ENCODE measurements at places on chromosomes 6 and 20. TPM values are rescaled to one million over a fixed set of nuclear protein-coding genes. Genes with fewer than 3 reads are reported as not detected.

- peaks cover 8% of the 10 kb centered on the region for H3K27me3 ChIP-seq
- DNase-seq, result no peak
- no peak overlapping the region for H3K27ac ChIP-seq
- no peaks in the 10 kb centered on the region for H3K36me3 ChIP-seq
- peaks cover 13% of the 10 kb centered on the region for H3K4me1 ChIP-seq
Observed at GRCh38 chr6:132405143-132405915, 4.1 kb upstream of the MOXD1 start.

DNA sequence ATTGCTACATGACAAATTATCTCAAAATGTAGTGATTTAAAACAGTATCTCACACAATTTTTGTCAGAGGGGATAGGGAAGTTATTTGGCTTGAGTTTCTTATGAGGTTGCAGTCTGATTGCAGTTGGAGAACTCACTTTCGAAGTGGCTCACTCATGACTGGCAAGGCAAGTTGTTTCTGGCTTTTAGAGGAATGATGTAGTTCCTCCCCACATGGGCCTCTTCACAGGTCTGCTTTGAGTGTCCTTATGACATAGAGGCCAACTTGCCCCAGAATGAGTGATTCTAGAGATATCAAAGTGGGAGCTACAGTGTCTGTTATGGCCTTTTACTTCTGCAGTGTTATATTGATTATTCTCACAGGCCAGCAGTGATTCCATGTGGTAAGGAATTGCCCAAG lies 6.1 kb downstream of the DOP1A start:
- H3K27me3 ChIP-seq, result no peaks in the 10 kb centered on the region
- DNase-seq, result no peak
- no peak overlapping the region for H3K4me3 ChIP-seq
- no peaks in the 10 kb centered on the region for H3K4me1 ChIP-seq
- no peak overlapping the region for H3K27ac ChIP-seq
- H3K36me3 ChIP-seq, result peaks cover 2% of the 10 kb centered on the region

- H3K27me3 ChIP-seq, result no peaks in the 10 kb centered on the region
- DNase-seq, result no peak
- H3K27ac ChIP-seq, result no peak overlapping the region
- no peak overlapping the region for H3K4me3 ChIP-seq
Observed at GRCh38 chr6:137017081-137017480, 27.7 kb downstream of the IL20RA start.

DNA sequence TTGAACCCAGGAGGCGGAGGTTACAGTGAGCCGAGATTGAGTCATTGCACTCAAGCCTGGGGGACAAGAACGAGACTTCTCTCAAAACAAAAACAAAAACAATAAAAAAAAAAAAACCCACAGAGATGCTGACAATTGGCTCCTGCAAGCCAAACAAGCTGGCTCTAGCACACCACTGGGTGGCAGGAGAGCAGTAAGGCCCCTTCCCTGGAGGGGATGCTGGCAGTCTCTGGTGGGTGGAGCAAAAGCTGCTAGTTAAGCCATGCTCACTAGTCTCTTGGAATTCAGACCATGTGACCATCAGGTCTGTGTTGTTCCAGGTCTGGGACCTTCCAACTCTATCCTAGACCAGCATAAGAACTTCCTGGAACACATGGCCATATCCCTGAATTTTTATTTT lies 18.9 kb upstream of the DSN1 start:
- H3K4me3 ChIP-seq, result no peak overlapping the region
- H3K36me3 ChIP-seq, result peaks cover 8% of the 10 kb centered on the region
- no peak for DNase-seq
- H3K27me3 ChIP-seq, result no peaks in the 10 kb centered on the region
- no peaks in the 10 kb centered on the region for H3K4me1 ChIP-seq

DNA sequence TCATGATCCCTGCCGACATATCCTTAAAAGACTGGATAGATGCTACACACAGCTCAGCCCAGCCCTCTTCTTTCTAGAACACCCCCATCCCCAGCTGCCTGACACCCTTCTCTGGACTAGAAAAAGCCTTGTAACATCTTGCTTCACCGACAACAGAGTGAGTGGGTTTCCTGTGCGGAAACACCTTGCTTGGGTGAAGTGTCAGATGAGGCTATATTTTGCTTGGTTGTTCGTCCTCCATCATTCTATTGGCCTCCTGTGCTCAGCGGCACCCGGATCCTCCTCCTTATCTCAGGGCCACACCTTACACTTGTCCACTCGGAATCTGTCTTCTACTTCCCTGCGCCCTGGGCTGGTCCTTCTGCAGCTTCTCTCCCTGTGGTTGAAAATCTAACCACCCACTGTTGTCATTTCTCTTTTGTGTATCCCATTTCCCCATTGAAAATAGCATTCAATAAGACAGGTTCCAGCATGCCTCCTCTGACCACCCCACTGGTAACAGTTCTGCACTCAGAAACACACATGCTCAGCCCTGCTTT lies 101.3 kb upstream of the MLN start:
- no peaks in the 10 kb centered on the region for H3K27me3 ChIP-seq
- no peak overlapping the region for H3K4me3 ChIP-seq
- H3K4me1 ChIP-seq, result peaks cover 57% of the 10 kb centered on the region
- DNase-seq, result no peak
- H3K27ac ChIP-seq, result no peak overlapping the region
- H3K36me3 ChIP-seq, result no peaks in the 10 kb centered on the region

DNA sequence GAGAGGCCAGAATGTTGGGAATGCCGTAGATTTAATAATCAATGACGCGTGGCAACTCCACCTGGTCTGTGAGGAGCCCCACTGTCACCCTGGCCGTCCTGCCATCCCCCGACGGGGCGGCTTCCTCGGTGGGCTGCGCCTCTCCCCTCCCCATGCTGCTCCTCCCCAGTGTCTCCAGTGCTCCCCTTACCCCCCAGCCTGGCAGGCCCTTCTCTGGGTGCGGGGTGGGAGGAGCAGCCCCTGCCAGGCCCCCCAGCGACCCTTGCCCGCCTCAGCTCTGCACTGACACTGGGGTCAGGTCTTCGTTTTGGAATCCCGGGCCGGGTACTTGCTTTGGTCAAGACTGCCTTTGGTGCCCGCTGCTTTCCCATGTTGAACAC lies 82.3 kb upstream of the FRMD1 start:
- peaks cover 2% of the 10 kb centered on the region for H3K4me1 ChIP-seq
- no peak overlapping the region for H3K4me3 ChIP-seq
- no peak overlapping the region for H3K27ac ChIP-seq

- peak; percentile 80 for DNase-seq
- H3K4me1 ChIP-seq, result peaks cover 21% of the 10 kb centered on the region
- H3K27ac ChIP-seq, result peak overlapping the region; percentile 62
- H3K27me3 ChIP-seq, result no peaks in the 10 kb centered on the region
- H3K36me3 ChIP-seq, result peaks cover 3% of the 10 kb centered on the region
- H3K4me3 ChIP-seq, result no peak overlapping the region
Observed at GRCh38 chr20:62156592-62157386, 13.2 kb downstream of the SS18L1 start.

DNA sequence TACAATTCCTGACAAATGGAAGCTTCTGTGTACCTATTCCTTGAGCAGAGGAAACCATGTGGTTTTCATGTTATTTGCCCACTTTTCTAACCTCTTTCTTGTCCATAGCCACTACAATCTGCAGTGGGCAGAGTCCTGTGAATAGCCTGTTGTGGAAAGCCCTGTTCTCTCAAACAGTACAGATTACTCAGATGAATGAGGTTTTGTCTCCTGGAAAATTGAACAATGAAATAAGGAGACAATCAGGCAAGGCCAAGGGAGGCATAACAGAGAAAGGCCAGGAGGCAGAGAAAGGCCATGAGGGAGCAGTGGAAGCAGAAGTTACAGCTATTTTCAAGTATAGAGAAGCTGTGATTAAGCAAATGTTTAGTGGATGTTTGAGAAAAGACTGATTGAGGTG lies 189.3 kb downstream of the GRIK2 start:
- no peaks in the 10 kb centered on the region for H3K36me3 ChIP-seq
- no peak overlapping the region for H3K4me3 ChIP-seq
- DNase-seq, result no peak
- no peaks in the 10 kb centered on the region for H3K4me1 ChIP-seq
- H3K27me3 ChIP-seq, result no peaks in the 10 kb centered on the region

GRCh38 chr6:105886814-105887544 lies 199.2 kb upstream of the PRDM1 start:
- no peak overlapping the region for H3K27ac ChIP-seq
- no peak for DNase-seq
- no peak overlapping the region for H3K4me3 ChIP-seq
- H3K4me1 ChIP-seq, result no peaks in the 10 kb centered on the region
- H3K36me3 ChIP-seq, result no peaks in the 10 kb centered on the region
- no peaks in the 10 kb centered on the region for H3K27me3 ChIP-seq

DNA sequence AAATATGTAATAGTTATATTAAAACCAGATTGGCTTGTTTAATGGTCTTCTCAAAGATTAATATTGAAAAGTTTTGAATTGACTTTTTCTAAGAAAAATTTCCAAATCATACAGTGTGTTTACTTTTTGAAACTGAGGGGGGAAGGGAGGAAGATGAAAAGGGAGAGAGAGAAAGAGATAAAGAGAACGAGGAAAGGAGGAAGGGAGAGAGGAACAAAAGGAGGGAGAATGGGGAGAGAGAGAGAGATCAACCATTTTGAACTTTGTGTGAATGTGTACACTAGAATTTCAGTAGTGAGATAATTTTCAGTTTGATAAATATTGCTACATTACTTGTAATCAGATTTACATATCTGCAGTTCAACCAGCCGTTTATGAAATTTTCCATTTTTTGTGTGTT lies 124.5 kb downstream of the EPHA7 start:
- no peak overlapping the region for H3K4me3 ChIP-seq
- no peaks in the 10 kb centered on the region for H3K4me1 ChIP-seq
- no peaks in the 10 kb centered on the region for H3K36me3 ChIP-seq
- no peak for DNase-seq

DNA sequence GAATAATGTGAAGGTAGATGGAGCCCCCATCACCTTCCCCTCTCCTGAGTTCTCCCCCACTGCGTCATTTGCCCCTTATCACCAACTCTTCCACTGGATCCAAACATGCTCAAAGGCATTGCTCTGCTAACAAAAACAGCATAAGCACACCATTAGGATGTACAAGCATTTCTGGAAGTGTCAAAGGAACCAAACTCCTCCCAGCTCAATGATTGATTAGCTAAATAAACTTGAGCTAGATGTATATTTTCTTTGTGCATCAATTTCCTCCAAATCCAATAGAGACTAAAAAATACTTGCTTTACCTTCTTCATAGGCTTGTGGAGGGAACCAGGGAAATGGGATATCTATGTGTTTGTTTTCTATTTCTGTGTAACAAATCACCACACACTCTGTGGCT lies 248.4 kb upstream of the JARID2 start:
- H3K27ac ChIP-seq, result no peak overlapping the region
- DNase-seq, result no peak
- H3K27me3 ChIP-seq, result no peaks in the 10 kb centered on the region
- no peaks in the 10 kb centered on the region for H3K36me3 ChIP-seq

GRCh38 chr6:15434263-15434662 lies 188.4 kb downstream of the JARID2 start:
- H3K27ac ChIP-seq, result no peak overlapping the region
- DNase-seq, result no peak
- no peaks in the 10 kb centered on the region for H3K27me3 ChIP-seq
- peaks cover 20% of the 10 kb centered on the region for H3K4me1 ChIP-seq

DNA sequence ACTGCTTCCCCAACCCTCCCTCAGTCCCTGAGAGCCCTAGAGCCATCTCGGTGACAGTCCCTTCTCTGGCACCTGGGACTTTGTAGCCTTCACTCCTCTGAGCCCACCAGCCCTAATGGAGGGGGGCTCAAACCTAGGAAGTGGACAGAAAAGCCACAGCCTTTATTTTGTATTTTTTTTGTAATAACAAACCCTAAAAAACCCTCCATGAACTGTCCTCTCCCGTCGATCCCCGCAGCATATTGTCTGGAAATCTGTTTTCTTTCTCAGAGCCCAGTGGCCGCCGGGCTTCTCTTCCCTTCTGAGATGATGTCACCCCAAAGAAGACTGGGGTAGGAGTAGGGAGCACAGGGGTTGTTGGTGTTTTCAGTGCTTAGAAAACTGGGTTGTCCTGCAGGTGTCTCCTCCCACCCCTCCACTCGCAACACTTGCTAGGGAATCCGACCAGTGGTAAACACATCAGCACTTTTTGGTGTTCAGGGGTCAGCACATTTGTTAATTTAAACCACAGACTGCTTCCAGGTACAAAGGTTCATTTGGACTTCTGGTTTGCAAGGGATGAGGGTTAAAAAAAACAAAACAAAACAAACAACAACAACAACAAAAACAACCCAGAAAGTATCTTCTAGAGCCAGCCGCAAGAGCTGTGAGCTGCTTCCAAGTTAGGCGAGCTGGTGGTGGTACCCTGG lies 9.9 kb downstream of the PAX1 start:
- H3K4me3 ChIP-seq, result no peak overlapping the region
- no peak for DNase-seq
- no peak overlapping the region for H3K27ac ChIP-seq
- peaks cover 1% of the 10 kb centered on the region for H3K4me1 ChIP-seq
- no peaks in the 10 kb centered on the region for H3K36me3 ChIP-seq

- H3K36me3 ChIP-seq, result no peaks in the 10 kb centered on the region
- no peak overlapping the region for H3K4me3 ChIP-seq
- no peak for DNase-seq
- no peak overlapping the region for H3K27ac ChIP-seq
- H3K4me1 ChIP-seq, result no peaks in the 10 kb centered on the region
Observed at GRCh38 chr6:93248631-93249030, 170.7 kb downstream of the EPHA7 start.

DNA sequence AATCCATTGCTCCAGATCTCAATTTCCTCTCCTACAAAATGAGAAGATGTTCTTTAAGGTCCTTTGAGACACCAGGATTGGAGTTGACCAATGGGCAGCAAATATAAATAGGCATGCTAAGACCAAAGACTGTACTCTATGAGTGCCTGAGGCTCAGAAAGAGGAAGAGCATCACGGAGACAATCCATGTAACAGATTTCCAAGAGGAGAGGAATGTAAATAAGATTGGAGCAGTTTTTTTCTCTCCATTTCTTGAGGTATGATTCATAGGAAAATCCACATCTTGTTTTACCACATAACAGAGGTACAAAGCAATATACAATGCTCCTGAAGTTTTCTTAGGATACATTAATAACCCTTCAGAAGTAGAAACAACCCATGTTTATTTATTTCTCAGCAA lies 109.8 kb downstream of the UBE3D start:
- H3K4me3 ChIP-seq, result no peak overlapping the region
- H3K36me3 ChIP-seq, result no peaks in the 10 kb centered on the region
- H3K4me1 ChIP-seq, result no peaks in the 10 kb centered on the region
- no peaks in the 10 kb centered on the region for H3K27me3 ChIP-seq
- no peak for DNase-seq

- H3K4me1 ChIP-seq, result peaks cover 23% of the 10 kb centered on the region
- no peaks in the 10 kb centered on the region for H3K27me3 ChIP-seq
- no peaks in the 10 kb centered on the region for H3K36me3 ChIP-seq
- H3K4me3 ChIP-seq, result peak overlapping the region; percentile 77
Observed at GRCh38 chr20:17570347-17571152, 675 bp downstream of the DSTN start.

GRCh38 chr20:11796026-11796425 lies 121.7 kb upstream of the BTBD3 start:
- no peaks in the 10 kb centered on the region for H3K36me3 ChIP-seq
- no peaks in the 10 kb centered on the region for H3K27me3 ChIP-seq
- H3K4me3 ChIP-seq, result no peak overlapping the region
- no peak overlapping the region for H3K27ac ChIP-seq
- no peak for DNase-seq
- H3K4me1 ChIP-seq, result no peaks in the 10 kb centered on the region

The PDYN gene
- not detected for polyA plus RNA-seq

The THBS2 gene
- polyA plus RNA-seq, result 7.6 TPM

The PBOV1 gene
- polyA plus RNA-seq, result not detected

The STX11 gene
- polyA plus RNA-seq, result 1.3 TPM

The CRIP3 gene
- 9.5 TPM for polyA plus RNA-seq

The LAMP5 gene
- not detected for polyA plus RNA-seq

Data from liver (tissue), 10 donors.